Effector CD4-positive, alpha-beta T cell (primary cell): ENCODE measurements at places on chromosomes 16 and 17.

DNA sequence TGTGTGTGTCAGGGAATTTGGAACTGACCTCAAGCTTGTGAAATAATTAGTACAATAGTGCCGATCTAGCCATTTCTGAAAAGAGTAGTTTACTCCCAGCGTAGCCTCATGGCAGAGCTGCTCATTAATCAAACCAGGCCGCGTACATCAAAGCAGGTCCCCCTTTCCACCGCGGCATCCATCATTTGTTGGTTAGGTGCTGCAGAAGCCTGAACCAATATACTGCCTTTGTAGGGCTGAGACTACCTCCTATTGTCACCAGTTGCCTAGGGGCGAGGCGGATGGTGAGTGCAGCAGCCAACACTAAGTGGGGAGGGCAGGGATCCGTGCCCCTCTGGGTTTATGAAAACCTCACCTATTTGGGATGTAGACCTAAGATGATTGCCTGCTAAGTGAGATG lies 264.1 kb downstream of the TMEM114 start:
- DNase-seq = no peak

DNA sequence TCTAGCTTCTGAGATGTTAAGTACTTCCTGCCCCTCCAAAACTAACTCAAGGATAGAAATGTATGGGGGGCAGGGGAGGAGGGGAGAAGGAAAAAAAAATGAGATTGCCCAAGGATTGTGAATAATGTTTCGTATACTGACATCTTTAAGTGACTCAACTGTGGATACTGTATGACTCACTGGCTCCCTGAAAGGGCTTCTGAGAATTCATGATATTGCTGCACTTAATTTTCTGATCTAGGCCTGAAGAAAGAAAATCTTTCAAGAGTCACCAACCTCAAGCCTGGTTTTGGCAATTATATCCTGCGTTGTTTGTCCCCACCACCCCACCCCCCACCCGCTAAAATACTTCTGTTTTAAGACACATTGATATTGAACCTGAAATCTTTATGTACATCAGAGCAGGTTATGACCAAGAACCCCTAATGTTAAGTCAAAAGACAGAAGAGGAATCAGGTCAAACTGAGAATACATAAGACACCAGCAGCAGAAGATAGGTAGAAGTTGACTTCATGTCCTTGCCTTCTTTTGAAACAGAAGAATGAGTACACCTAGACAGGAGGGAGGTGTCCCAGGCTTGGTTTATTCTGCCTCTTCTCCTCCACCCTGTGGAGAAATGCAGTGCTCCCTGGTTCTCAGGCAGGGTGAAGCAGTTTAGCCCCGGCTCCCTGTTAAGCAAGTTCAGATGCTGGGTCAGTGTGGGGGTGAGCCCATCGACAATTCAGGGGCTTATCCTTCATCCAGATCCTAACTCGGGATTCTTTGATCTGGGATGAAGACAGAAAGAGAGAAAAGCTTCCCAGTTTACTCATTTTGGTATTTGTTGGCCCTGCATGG lies 3.3 kb upstream of the FBXL20 start:
- no peak for DNase-seq

GRCh38 chr17:62671553-62671952 lies 44.1 kb downstream of the MRC2 start:
- DNase-seq = no peak

- DNase-seq = no peak
Observed at GRCh38 chr17:80673152-80673920, 128.7 kb downstream of the RPTOR start.

DNA sequence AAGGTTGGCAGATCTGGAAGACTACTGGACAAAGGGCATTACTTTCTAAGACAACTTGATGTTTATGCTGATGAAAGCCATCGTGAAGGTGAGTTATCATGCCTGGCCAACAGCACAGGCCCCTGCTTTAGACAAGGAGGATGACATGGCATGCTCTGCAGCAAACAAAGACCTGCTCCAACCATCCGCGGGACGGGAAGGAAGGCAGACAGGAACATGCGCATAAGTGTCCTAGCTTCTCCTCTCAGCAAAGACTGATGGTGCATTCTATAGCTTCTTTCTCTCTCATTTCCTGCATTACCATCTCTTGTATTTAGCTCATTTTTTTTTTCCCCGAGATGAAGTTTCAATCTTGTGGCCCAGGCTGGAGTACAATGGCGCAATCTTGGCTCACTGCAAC lies 5.4 kb downstream of the NPLOC4 start:
- no peak for DNase-seq

DNA sequence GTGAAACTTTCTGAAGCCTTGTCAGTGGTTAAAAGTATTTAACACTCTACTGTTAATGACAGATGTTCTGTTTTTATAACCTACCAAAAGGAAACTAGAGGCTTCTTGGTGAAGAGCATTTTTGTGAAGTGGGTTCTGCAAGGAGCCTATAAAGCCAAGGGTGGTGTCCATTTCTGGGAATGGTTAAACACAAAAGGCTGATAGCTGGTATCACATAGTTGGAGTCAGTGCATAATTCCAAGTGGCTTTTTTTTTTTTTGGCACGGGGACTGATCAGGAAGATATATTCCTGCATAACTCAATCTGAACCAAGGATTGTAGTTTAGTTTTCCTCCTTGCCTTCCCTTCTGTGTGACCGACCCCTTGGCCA lies 27.6 kb upstream of the KPNB1 start:
- DNase-seq = no peak

- no peak for DNase-seq
Observed at GRCh38 chr16:1182950-1183907, 30.3 kb downstream of the CACNA1H start.

DNA sequence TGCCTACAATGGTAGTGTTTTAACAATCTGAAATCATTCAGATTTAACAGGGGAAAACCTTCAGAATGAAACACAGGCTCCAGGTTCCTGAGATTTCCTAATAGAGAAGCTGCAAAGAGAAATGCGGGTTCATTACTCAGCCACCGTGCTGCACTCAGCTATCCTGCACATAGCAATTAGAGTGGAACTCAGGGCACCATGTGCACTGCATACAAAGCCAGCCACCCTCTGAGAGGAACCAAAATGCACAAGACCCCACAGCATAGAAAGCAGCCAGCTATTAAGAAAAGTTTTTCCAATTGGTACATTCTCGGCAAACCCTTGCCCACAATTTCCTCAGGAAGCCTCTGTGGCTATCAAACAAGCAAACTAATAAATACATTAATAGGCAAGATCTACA lies 37.4 kb downstream of the TOM1L2 start:
- DNase-seq = no peak

- DNase-seq = no peak
Observed at GRCh38 chr17:74757931-74758847, 9.8 kb downstream of the NHERF1 start.

- no peak for DNase-seq
Observed at GRCh38 chr17:8292639-8293395, 2.4 kb downstream of the SLC25A35 start.

GRCh38 chr17:49987681-49988441 lies 7.2 kb downstream of the DLX3 start:
- DNase-seq = no peak

GRCh38 chr16:77868478-77868877 lies 80.1 kb downstream of the VAT1L start:
- DNase-seq = no peak

DNA sequence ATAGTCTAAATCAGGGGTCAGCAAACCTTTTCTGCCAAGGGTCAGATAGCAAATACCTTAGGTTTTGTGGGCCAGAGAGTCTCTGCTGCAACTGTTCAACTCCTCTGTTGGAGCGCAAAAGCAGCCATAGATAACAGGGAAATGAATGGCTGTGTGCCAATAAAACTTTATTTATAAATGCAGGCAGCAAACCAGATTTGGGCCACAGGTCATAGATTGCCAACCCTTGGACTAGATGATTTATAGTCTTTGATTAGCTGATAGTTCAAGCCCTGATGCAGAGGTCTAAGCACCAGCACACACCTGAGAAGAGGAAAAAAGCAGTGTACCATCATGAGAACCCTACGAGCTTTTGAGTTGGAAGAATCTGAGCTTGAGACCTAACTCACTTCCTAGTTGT lies 86.0 kb upstream of the DYNLRB2 start:
- DNase-seq = no peak

DNA sequence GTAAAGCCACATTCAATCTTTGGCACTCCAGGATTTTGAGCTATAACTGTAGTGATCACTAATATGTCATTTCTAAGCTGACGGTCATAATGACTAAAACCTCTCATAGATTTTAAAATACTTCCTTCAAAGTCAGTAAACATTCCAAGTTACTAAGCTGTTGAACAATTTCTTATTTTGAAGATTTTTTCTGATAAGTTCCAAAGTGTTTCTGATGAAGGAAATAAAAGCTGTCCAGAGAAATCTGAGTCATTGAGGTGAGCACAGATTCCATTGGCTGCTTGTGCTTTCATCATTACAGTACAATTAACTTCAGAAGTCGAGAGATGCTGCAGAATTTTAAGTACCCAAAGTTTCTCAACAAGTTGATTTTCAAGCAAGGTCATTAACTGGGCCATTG lies 23.9 kb downstream of the NLRC5 start:
- no peak for DNase-seq

DNA sequence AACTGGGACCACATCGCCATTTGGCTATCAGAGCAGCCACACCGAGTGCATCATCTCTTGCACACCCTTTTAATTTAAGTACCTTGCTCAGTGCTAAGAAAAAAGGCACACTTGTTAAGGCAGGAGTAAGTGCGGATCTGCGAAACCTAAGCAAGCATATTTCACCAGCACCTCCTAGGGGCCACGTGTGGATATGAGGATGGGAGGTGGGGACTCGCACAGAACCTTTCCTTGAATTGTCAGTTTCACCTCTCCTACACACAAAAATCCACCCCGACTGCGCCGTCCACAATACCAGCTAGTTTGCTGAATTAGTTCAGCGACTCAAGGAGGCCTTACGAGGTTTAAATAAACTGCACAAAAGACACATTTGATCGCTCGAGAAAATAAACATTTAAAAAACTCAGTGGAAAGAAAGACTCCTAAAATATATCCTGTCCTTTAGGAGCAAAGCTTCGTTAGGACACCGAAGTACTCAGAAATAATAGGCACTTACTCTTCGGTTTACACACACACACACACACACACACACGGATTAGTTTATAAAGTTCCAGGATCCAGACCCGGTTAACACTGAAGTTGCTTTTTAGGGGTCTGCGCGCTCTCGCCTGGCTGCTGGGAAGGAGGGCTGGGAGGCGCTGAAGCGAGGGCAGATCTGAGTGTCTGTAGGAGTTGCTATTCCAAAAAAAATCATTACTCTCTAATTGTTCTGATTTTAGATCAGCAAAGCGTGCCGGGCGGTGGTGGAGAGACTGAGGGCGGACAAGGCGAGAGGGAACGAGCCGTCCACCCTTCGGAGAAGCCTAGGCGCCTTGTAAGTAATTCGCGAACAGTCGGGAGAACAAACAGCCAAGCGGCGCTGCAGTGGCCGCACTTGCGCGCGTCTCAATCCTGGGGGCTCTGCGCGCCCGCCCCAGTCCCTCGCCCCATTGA lies 1.0 kb upstream of the KCNJ2 start:
- DNase-seq = no peak

DNA sequence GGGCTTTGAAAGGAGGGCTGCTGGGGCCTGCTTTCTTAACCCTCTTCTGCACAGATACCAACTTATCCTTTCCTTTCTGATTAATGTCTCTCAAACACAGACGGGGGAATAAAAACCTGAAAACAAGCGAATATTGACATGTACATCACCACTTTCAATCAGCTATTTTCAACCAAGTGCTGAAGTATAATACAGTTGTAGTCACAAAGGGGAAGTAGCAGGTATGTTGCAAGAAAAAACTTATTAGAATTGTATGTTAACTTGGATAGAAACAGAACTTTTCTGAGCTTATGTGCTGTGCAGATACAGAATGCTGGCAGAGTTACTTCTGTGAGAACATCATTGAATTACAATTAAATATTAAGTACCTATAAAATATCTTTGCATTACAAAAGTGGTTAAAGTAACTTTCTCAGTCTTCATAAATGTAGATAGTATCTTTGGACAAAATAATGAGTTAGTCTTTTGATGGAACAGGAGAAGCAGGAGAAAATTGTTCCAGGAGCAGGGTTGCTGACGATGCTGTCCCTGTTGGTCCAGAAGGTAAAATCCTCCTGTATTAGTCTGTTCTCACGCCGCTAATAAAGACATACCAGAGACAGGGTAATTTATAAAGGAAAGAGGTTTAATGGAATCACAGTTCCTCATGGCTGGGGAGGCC lies 59.5 kb downstream of the RPTOR start:
- no peak for DNase-seq

- DNase-seq = no peak
Observed at GRCh38 chr16:28924399-28924761, 658 bp downstream of the RABEP2 start.

DNA sequence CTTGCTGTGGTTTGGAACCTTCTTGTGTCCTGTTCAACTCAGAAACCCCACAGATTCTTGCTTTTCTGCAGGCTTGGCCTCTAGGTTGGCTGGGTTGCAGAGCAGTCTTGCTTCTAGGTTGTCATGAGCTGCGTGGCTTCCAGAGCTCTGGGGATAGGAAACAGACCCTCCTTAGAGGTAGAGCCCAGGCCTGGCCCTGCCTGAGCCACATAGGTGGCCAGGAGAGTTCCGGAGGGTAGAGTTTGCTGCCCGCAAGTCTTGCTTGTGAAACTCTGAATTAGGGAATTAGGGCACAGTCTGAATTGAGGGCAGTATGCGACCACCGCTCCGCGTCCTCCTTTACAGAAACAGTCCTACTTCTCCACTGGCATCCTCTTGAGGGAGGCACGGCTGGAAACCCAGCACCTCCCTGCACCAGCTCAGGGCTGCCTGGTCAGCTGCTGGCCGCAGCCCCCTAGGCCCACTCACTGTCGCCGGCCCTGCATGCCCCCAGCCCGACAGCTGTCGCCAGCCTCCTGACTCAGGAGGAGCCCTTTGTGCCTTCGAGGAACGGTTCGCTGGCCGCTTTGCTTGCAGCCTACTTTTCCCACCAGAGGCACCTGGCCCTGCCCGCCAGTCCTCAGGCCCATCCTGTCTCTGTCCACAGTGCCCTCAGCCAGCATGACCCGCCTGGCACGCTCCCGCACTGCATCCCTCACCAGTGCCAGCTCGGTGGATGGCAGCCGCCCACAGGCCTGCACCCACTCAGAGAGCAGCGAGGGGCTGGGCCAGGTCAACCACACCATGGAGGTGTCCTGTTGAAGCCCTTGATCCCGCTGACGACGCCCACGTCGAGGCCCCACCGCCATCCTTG lies 4.3 kb upstream of the SETD6 start:
- DNase-seq = no peak

DNA sequence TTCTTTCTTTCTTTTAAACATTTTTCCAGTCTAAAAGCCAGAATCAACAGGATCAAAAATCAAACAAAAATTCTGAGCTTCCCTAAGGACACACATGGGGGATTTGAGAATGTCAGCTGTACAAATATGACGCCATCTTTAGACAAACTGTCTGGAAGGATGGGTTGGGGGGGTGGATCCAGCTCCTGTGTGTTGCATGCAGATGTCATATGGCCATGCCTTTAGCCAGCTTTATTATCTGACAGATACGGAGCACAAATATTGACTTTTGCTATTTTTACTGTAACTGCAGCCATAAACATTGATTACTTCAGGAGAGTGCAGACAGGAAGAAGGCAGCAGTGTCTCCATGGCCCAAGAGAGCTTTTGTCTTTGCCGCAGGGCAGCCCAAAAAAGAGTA lies 279.4 kb upstream of the ELAC2 start:
- DNase-seq = no peak

GRCh38 chr16:24973809-24974461 lies 41.2 kb downstream of the ARHGAP17 start:
- DNase-seq = no peak
